ENCODE measurements at places on chromosomes 2 and 18.
A peak's percentile ranks its signal among the peaks of the same experiment; 100 is the strongest.

DNA sequence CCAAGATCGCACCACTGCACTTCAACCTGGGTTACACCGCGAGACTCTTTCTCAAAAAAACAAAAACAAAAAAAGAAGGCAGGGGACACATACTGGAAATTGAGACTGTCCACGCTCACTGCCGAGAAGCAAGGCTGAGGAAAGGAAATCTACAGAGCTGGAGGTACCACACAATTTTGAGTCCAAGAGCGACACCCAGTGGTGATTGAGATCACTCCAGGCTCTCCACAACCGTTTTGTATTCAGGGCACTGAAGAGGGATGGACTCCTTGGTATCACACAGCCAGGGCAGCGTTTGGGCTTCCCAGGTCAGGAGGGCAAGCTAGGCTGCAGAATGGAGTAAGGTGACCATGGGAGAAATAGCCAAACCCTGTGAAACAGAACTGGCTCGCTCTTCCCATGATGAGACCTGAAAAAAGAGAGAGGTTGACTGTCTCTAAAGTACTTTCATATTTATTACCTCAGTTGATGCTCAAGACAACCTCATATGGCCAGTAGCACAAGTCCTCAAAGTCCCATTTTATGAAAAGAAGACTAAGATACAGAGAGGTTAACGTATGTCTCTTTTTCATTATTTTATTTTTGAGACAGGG, 74.5 kb upstream of the YPEL5 start:
- peak; percentile 31 for DNase-seq

GRCh38 chr2:173652311-173652710, 297.6 kb downstream of the CDCA7 start:
- DNase-seq = no peak

DNA sequence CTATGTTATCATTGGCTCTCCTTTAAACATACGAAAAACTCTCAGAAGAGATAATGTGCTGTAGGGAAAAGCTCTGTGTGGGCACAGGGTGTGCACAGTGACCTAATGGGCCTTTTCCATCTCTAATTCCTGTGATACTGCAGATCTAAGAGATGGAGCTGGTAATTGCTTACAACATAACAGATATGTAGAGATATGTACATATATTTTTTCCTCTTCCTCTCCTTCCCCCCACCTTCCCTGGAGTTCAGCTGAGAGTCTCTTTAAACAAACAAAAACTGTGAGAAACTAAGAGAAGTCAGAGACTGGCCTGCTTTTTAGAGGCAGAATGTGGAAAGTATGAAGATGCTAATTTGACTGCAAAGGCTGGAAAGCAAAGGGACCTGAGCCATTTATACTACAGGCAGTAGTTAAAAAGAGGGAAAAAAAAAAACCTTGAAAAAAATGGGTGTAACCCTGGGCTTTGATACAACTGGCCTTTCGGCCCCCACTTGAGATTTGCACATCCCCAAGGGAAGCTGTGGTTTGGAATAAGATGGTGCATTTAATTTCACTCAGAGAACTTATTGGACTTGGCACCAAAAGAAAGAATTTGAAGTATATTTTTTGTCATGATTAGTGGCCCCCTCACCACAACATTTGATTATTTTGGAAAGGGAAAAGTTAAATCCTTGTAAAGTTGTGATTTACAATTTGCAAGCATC, 502.2 kb upstream of the ZEB2 start:
- DNase-seq = no peak

GRCh38 chr2:230441227-230441897, 25.4 kb downstream of the SP100 start:
- DNase-seq = peak; percentile 15

DNA sequence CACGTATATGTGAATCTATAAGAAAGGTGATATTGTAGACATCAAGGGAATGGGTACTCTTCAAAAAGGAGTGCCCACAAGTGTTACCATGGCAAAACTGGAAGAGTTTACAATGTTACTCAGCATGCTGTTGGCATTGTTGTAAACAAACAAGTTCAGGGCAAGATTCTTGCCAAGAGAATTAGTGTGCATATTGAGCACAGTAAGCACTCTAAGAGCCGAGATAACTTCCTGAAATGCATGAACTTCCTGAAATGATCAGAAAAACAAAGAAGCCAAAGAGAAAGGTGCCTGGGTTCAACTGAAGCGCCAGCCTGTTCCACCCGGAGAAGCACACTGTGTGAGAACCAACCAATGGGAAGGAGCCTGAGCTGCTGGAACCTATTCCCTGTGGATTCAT, 101.0 kb downstream of the HS6ST1 start:
- DNase-seq = no peak

- no peak for DNase-seq
Observed at GRCh38 chr2:113858764-113859163, 31.1 kb upstream of the ACTR3 start.

DNA sequence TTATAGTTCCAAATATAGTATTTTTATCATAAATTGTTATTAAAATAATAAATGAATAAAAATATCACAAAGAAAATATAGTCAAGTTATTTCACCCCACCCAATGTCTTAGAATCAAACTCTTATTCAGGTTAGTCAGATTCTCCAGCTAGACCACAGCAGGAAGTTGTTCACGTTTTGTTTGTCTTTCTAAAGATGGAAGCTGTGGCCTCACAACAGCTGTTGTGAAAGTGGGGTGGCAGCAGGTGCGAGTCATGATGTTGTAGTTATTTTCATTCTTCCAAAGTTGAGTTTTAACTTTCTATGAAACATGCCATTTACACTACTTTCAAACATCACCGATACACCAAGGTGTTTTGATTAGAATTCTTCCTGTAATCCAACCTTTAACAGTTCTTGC, 272.9 kb downstream of the SLC8A1 start:
- no peak for DNase-seq

DNA sequence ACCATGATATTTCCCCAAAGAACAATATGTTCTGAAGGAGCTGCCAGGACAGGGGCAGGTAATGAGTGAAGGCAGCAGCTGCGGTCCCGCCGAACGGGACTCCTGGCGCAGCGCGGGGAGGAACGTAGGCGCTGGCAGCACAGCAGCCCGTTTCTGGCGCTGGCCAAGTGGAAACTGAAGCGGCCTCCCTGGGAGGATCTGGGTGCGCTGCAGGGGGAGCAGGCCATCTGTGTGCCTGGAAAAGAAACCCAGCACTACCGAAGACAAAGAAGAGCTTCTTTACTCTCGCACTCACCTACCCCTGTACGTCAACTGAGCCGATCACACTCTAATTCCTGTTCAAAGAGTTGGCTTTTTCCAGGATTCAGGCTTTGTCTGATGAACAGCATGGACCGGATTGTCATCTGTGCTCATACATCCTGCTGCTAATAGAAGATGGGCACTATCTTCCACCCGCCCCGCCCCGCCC, 11.8 kb downstream of the G6PC2 start:
- no peak for DNase-seq

- no peak for DNase-seq
Observed at GRCh38 chr2:30512243-30512886, 65.3 kb downstream of the LCLAT1 start.

- DNase-seq = no peak
Observed at GRCh38 chr2:46672752-46673151, 193.4 kb downstream of the TMEM247 start.

- no peak for DNase-seq
Observed at GRCh38 chr2:236568068-236568921, 1.3 kb upstream of the ACKR3 start.

GRCh38 chr2:36667931-36668330, 28.6 kb upstream of the VIT start:
- no peak for DNase-seq

DNA sequence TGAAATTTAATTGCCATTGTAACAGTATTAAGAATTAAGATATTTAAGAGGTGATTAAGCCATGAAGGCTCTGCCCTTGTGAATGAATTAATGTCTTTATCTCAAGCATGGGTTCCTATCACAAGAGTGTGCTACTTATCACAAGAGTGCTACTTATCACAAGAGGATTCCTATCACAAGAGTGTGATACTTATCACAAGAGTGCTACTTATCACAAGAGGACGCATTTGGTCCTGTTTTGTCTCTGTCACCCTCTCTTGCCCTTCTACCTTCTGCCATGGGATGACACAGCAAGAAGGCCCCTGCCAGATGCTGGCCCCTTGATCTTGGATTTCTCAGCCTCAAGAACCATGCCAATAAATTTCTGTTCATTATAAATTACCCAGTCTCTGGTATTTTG, 13.2 kb upstream of the COL5A2 start:
- DNase-seq = no peak

DNA sequence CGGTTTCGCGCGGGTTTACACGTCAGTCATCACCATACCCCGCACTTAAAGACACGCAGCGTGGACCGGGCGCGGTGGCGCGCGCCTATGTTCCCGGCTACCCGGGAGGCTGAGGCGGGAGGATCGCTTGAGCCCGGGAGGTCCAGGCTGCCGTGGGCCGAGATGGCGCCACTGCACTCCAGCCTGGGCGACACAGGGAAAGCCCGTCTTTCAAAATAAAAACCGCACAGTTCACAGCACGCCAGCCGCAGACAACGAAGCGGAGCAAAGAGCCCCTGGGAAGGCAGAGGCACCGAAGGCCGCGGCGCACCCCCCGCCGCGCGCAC, 328 bp downstream of the DTYMK start:
- DNase-seq = no peak

Measured in stimulated activated CD4-positive, alpha-beta T cell treated with anti-CD3 and anti-CD28 coated beads, Interleukin-1b, Interleukin-23, amount 100 ng/mL, for 1 hour (primary cell).